T1000 (cell line): ENCODE measurements at places on chromosomes 3 and 15.

GRCh38 chr3:48797626-48798025 lies 50.0 kb downstream of the PRKAR2A start:
- no peak for DNase-seq

DNA sequence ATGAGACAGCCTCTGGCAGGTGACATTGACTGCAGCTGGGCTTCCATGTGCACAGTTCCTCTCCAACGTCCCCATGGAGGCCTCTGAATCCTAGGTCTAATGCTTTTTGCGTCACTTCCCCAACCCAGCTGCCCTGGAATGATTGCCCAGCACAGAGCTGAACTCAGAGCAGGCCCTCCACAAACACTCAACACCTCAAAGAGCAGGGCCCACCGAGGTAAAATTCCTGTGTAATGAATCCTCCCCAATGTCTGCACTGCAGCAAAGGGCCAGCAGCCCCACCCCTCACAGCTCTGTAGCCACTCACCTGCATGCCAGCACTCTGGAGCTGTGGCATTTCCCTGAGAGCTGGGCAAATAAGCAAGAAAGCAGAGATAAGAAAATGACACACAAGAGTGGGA lies 42.6 kb upstream of the DUSP7 start:
- DNase-seq = no peak

GRCh38 chr3:172379372-172379771 lies 68.9 kb downstream of the GHSR start:
- no peak for DNase-seq

DNA sequence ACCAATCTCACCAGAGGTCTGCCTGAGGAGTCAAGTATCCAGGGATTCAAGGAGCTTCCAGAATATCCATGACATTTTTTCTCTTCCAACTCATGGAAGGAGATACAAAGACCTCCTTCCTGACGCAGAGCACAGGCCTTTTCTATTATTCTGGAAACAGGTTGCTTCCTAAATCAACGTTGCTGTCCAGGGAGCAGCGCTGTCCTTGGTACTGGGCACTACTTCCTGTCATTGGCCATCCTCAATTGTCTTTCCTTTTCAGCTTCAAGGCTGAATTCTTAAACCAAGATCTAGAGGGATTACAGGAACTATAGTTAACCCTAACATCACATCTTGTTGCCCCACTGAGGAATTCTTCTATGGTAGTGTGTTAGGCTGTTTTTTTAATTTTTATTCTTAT lies 50.4 kb upstream of the TBC1D21 start:
- DNase-seq = no peak

DNA sequence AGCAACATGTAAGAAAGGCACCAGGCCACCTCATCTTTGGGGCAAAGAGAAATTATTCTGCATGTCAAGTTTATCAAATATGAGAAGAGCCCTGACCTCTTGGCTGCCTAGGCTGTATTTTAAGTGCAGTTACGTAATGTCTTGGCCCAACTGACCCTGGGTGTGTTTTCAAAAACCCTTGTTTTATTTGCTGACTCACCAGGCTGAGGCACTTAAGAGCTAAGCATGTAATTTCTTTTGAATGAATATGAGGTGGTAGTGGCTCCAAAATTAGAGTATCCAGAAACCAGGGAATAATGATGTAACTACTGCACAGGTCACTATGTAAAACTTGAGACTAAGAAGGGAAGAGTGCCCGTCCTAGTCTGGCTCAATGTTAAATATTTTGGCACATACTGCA lies 24.3 kb downstream of the PGPEP1L start:
- DNase-seq = no peak

DNA sequence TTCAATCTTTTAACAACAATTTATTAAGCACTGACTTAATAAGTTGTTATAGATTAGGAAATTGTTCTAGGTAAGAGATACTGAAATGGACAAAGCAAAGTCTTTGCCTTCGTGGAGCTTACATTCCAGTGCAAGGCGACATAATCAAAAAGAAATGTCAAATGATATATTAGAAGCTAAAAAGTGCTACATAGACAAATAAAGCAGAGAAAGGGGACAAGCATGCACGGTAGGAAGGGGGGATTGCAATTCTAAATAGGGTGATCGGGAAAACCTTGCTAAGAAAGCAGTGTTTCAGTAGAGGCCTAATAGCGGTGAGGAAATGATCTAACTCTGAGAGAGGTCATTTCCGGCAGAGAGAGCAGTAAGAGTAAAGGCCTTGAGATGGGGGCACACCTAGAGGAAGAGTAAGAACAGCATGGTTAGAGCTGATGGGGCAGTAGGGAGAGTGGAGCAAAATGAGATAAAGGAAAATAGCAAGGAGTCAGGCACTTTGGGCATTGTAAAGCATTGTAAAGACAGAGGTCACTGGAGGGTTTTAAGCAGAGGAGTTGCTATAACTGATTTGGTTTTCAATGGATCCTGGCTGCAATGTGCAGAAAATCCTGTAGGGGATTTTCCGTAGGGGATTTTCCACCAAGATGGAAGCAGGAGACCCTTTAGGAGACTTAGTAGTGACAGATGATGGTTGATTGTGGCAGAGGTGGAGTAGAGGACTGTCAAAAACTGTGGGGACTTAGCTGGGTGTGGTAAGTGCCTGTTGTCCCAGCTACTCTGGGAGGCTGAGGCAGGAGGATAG lies 71.7 kb upstream of the CFAP20DC start:
- DNase-seq = no peak
